ENCODE measurements at places on chromosomes 5 and 9. TPM values are rescaled to one million over a fixed set of nuclear protein-coding genes. Genes with fewer than 3 reads are reported as not detected.

Gene ADGRD2
- not detected for total RNA-seq

Gene ADRB2
- total RNA-seq = 1.5 TPM

Gene TNFSF8
- total RNA-seq = not detected

Gene FAM163B
- under 0.01 TPM for total RNA-seq

Gene CCDC192
- not detected for total RNA-seq

Gene ACTBL2
- 0.19 TPM for total RNA-seq

Gene GNAQ
- 24.9 TPM for total RNA-seq

Gene CD274
- 6.5 TPM for total RNA-seq

Gene TLR4
- 58.5 TPM for total RNA-seq

Gene PDE6A
- not detected for total RNA-seq

Gene TBC1D2
- total RNA-seq = 7.5 TPM

Gene CBY3
- not detected for total RNA-seq

Gene LRRTM2
- total RNA-seq = under 0.01 TPM

Gene GLE1
- total RNA-seq = 22.3 TPM

Gene SLC25A2
- total RNA-seq = 0.19 TPM
